ENCODE measurements at places on chromosomes 12 and 14.

DNA sequence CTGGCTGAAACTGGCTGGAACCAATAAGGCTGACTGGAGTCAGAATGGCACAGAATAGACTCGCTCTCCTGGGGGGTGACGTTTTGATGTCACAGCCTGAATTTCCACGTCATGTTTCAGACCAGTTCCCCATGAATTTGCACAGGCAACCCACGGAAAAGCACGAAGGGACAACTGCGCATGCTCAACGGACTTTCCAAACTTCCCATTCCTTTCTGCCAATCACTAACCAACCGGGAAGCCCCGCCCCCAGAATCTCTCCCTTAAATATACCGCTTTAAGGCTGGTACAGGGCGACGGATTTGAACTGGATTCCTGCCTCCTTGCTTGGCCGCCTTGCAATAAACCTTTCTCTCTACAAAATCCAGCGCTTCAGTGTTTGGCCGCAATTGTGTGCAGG is 434.7 kb downstream of the APAF1 start:
- no peak for DNase-seq

DNA sequence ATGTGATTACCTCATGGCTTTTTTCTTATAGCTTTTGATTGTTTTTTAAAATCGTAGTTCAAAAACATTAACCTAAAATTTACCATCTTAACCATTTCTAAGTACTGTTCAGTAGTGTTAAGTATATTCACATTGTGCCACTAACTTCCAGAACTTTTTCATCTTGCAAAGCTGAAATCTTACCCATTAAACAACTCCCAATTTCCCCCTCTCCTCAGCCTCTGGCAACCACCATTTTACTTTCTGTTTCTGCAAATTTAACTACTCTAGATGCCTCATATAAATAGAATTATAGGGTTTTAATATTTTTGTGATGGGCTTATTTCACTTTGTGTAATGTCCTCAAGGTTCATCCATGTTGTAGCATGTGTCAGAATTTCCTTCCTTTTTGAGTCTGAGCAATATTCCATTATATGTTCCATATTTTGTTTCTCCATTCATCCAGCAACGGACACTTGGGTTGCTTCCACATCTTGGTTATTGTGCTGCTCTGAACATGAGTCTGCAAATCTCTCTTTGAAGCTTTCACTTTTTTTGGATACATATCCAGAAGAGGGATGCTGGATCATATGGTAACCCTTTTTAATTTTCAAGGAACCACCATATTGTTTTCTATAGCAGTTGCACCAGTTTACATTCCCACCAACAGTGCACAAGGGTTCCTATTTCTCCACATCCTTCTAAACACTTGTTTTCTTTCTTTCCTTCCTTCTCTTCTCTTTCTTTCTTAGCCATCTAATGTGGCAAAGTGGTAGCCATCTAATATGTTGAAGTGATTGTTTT is 5.0 kb downstream of the HIF1A start:
- DNase-seq: no peak

DNA sequence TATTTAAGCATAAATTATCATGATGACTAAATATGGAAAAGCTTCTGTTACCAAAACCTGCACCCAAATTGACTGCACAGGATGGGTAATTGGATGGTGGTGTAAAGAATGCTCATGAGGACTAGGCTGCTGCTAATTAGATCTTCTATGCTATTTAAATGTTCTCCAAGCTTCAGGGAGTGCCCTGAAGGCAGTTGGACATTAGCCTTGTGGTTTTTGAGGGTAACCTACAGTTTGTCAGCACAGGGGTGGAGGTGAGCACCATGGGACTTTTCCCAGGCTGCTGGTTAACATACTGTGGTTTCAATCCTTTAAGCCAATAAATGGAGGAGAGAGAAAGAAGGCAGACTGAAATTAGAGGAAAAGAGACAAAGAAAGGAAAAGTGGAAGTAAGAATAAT is 145.0 kb downstream of the WIF1 start:
- DNase-seq: no peak

- no peak for DNase-seq
These were observed 15.5 kb upstream of the PARP11 start for GRCh38 chr12:3888659-3889058.

GRCh38 chr12:131917139-131917710 is 11.9 kb upstream of the PUS1 start:
- DNase-seq: no peak

DNA sequence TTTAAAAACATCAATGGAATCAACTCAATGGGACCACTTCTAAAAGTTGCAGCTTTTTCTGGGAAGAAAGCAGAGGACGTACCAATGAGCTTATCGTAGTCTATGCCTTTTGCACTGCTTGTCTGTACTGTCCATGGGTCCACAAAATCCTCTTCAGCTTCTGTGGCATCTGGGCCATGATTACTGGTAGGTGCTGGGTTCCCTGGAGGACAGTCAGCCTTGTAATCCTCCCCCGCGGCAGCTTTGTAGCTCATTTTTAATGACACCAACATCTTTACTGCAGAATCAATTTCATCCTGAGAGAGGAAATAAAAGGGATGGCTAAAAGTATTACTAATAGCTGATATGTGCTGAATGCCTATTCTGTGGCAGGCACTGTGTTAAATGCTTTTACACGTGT is 38.5 kb downstream of the SLC25A47 start:
- DNase-seq: no peak

- DNase-seq: no peak
These were observed 42.4 kb downstream of the FAM186A start for GRCh38 chr12:50353869-50354593.

DNA sequence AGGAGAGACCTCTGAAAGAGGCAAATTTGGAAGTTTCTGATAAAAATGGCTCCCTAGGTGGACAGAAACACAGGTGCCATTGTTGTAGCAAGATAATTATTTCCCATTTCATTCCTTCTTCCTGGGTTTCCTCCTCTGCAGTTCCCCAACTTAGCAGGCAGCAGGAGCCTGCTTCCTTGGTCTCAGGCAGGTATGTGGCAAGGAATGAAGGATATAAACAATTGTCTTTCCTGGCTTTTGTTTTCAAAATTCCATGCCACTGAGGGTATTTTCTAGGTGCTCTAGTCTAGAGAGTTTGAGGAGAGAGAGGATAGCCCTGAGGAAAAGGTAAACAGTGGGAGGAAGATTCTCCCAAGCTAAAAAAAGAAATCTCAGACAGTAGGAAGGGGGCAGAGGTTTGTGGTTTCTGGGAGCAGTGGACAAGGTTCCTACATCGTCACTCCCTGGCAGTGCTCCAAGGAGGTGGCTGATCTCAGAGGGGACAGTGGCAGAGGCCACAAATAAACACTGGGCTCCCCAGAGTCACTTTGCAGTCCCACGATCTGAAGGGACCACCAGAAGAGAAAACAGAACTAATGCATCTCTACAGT is 82.6 kb upstream of the IGF1 start:
- DNase-seq: no peak

DNA sequence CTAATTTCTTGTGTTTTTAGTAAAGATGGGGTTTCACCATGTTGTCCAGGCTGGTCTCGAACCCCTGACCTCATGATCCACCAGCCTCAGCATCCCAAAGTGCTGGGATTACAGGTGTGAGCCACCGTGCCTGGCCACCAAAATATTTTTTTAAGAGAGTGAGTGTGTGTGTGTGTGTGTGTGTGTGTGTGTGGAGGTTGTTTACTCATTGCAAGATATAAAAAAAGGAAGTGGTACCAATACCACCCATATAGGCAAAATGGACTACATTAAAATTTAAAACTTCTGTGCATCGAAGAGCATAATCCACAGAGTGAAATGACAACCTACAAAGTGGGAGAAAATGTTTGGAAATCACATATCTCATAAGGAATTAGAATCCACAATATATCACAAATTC is 15.5 kb upstream of the CLEC2A start:
- DNase-seq: no peak

- no peak for DNase-seq
These were observed 1019.8 kb downstream of the GALC start for GRCh38 chr14:86973177-86973576.

DNA sequence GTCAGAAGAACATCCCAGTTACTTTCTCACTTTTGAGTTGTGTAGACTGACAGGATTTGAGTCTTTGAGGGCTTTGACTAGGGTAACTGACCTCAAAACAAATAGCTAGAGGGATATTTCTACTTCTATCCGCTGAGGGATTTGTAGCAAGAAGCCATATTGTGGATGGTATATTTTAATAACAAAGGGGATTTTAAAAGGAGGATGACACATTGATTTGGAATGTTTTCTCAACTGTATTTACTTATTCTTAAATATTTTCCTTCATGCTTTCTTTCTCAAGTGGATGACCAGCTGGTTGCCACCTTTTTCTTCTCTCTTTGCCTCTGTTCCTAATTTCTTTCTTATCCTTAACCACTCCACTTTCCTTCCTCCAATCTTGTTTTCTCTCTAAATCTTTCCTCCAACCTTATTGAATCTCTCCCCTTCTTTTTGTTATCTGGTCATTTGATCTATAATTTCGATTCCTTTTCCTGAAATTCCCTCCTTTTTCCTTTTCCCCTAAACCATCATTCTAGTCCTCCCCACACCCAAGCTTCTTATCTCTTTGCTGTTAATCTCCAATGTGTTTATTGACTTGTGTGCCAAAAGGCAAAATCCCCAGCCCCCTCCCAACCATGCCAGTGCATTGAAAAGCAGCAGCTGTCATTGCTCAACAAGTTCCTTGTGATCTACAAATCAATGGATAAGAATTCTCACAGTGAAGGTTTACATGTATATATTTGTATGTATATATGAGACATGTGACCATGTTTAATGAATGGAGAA is 411.6 kb downstream of the RAD51B start:
- no peak for DNase-seq

GRCh38 chr14:76921088-76921399 is 94.8 kb downstream of the LRRC74A start:
- no peak for DNase-seq

GRCh38 chr14:37197421-37198272 is at the start of gene MIPOL1:
Gene MIPOL1 (plus strand): TSS chr14:37197937. CDS start chr14:37247889, 49,952 bp downstream.
- no peak for DNase-seq

GRCh38 chr12:58922849-58923248 is 2.5 kb upstream of the LRIG3 start:
- DNase-seq: no peak

GRCh38 chr12:121980191-121980891 is 41.3 kb upstream of the BCL7A start:
- DNase-seq: no peak

DNA sequence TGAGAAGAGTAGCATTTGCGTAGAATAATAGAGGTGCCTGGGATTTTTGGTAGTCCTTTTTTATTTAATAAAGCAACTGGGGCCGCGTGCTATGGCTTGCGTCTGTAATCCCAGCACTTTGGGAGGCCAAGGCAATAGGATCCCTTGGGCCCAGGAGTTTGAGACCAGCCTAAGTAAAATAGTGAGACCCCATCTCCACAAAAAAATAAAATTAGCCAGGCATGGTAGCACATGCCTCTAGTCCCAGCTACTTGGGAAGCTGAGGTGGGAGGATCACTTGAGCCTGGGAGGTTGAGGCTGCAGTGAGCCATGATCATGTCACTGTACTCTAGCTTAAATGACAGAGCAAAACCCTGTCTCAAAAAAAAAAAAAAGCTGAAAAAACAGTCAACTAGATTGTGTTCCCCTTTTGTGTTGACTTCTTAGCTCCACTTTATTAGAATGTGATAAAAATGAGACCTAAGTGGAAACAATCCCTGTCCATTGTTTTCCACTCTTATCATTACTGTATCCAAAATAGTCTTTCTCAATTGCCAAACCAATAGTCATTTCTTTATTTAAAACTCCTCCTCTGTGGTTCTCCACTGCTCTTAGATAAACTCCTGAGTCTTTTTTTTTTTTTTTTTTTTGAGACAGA is 7.4 kb downstream of the PRKCH start:
- DNase-seq: no peak

DNA sequence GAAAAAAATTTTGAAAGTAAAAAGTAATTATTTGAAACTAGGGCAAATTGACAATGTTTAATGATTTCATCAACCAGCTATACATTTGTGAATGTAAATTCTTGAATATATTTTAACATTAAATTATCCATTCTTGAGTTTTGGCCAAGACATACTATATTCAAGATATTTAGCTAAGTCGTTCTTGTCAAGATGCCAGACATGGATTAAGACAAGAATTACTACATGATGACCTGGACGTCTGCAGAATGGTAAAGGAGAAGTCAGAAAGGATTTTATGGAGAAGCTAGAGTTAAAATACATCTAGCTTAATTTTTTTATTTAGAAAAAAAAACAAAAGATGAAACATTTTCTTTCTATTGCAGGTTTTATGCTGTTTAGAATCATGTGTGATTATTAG is 255.8 kb downstream of the TMTC2 start:
- no peak for DNase-seq

DNA sequence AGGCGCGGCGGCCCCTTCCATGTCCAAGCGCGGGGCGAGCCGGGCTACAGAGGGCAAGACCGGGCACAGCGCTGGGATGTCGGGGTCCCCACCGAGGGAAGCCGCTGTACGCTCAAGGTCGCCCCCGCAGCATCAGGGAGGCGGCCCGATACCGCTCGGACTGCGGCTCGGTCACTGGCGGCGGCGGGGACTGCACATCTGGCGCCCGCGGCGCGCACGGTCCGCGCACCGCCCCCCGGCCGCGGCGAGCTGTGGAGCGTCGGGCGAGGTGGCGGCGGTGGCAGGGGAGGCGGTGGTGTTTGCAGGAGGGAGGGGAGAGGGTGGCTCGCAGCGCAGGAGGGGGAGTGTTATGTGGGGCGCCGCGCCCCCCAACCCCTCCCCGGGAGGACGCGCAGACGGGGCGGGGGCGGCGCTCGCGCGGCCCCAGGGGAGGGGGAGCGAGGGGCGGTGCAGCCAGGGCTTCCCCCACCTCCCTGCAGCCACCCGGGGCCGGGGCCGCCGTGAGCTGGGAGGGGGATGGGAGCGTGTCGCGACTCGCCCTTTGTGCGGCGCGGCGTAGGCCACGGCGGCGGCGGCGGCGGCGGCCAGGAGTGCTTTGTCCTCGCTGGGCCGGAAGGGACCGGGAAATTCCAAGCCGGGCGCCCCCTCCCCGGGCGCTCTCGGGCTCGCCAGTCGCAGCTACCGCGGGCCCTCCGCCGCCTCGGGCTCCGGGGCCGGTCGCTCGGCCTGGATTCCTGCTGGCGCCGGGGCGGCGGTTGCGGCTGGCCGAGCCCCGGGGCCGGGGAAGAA is at the start of gene NUAK1:
NUAK1 (minus strand) TSS at position 322 of the 789 bp plus-strand sequence; CDS start at position 21, 301 bp downstream.
- DNase-seq: no peak

DNA sequence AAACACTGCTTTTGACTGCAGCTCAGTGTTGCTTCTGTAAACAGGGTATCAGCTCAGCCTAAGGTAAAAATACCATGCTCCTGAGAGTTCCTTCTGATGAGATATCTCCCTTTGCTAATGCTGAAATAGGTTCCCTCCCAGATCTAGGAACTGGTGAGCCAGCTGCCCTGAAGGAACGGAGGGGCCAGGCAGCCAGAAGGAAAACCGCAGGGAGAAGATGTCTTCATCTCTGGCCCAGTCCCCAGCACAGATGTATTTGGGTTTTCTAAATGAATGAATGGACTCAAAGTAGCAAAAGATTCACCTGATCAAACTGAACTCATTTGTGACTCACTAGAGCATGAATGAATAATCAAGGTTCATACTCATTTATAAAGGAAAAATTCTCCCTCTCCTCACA is 247.8 kb downstream of the MSRB3 start:
- no peak for DNase-seq

Measured in stimulated activated CD8-positive, alpha-beta memory T cell treated with anti-CD3 and anti-CD28 coated beads, Interleukin-2, amount 100 ng/mL, for 1 hour (primary cell).